Panc1 (cell line): ENCODE measurements at places on chromosomes 1 and 21. TPM values are rescaled to one million over a fixed set of nuclear protein-coding genes. Genes with fewer than 3 reads are reported as not detected.

The CNTN2 gene
- not detected for total RNA-seq

The SPATA17 gene
- total RNA-seq = 0.51 TPM

The ATAD3B gene
- 104 TPM for total RNA-seq

DNA sequence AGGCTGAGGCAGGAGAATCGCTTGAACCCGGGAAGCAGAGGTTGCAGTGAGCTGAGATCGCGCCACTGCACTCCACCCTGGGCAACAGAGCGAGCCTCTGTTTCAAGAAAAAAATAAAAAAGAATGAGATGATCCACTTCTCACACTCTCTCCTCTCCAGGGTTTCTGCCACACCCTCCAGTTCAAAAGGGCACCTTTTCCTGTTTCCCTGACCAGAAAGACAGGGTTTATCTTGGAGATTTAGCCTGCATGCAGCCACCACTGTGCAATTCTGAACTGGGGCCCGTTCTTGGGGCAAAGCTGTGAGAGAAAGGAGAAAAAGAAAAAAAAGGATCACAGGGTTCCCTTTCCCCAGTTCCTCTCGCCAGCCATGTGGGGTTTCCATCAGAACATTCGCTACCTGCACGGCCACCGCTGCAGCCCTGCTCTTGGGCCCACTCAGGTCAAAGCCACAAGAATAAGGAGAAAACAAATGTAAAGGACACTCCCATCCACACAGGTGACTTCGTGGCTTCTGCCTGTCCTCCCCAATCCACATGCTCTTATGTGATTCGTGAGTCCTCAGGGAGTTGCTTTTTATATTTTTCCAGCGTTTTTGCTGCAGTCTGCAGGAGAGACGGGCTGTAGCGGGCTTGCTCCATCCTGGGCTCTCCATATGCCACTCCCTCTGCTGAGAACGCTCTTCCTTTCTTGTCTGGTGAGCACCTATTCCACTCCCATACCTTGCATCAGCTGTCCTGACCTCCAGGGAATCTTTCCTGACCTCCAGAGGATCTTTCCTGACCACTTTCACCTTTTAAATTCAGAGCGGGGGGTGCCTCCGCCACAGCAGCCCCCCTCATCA lies 26.4 kb downstream of the GNG4 start:
- no peak overlapping the region for H3K27ac ChIP-seq
- no peak overlapping the region for H3K4me3 ChIP-seq

DNA sequence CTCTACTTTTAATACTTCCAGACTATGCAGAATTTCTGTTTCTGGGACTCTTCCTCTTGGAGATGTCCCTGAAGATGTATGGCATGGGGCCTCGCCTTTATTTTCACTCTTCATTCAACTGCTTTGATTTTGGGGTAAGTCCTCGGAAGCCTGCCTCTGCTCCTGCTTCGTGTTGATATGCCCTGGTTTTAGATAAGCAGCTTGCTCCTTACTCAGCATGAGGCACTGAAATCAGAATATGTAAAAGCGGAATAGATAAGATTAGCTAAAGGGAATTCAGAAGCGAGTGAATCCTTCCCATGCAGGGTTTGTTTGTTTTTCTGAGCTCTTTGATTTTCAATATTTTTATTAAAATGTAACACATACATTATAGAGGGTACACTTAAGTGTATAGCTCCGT lies 234.7 kb downstream of the CACNA1E start:
- H3K4me1 ChIP-seq = no peaks in the 10 kb centered on the region
- H3K4me3 ChIP-seq = no peak overlapping the region
- DNase-seq = no peak
- H3K27me3 ChIP-seq = no peaks in the 10 kb centered on the region; the same call in 1 of the 2 replicates

- H3K27ac ChIP-seq = no peak overlapping the region
- no peaks in the 10 kb centered on the region; the same call in 1 of the 2 replicates for H3K36me3 ChIP-seq
- no peak overlapping the region for H3K4me3 ChIP-seq
- H3K4me1 ChIP-seq = peaks cover 5% of the 10 kb centered on the region
- H3K27me3 ChIP-seq = no peaks in the 10 kb centered on the region
These were observed 3.0 kb upstream of the MAN1A2 start for GRCh38 chr1:117364240-117364639.

DNA sequence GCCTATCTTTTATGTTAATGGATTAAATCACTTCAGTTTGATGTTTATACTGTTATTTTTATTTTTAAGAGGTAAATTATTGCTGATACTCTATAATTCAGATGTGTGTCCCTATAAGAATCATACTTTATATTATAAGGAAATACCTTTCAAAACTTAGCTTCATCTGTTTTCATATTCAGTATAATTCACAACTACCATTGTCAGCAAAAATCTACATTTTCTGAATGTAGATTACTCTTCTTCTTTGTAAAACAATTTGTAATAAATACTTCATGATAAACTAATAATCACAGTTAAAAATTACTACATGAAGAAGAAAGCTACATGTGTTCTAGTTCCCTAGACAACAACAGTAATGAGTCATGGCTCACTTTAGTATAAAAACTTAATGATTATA lies 115.4 kb upstream of the SERTAD4 start:
- H3K36me3 ChIP-seq = no peaks in the 10 kb centered on the region
- DNase-seq = no peak
- no peak overlapping the region for H3K27ac ChIP-seq
- no peaks in the 10 kb centered on the region for H3K4me1 ChIP-seq
- no peak overlapping the region for H3K4me3 ChIP-seq

GRCh38 chr1:53627031-53627430 lies 111.9 kb downstream of the GLIS1 start:
- no peaks in the 10 kb centered on the region for H3K4me1 ChIP-seq
- no peak overlapping the region for H3K27ac ChIP-seq
- no peaks in the 10 kb centered on the region for H3K36me3 ChIP-seq
- DNase-seq = no peak

DNA sequence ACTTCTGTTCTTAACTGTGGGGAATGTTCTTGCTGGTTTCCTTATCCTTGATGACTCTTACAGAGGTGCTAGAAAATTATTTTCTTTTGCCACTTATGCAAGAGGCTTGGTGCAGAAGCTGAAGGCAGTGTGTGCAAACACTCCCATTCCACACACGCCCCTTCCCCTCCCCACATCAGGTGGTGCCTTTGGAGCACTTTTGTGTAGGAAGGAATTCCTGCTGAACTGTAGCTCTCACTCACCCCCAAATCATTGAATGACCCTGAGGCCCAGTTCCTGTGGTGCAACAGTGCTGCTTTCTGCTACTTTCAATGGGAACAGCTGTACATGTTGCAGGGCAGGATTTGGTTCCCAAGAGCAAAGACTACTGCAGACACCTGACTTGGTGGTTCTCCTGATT lies 101.8 kb downstream of the CD247 start:
- H3K4me3 ChIP-seq = no peak overlapping the region
- DNase-seq = no peak
- peaks cover 2% of the 10 kb centered on the region; the same call in 1 of the 2 replicates for H3K36me3 ChIP-seq
- no peak overlapping the region for H3K27ac ChIP-seq
- no peaks in the 10 kb centered on the region for H3K4me1 ChIP-seq

- no peak for DNase-seq
- peaks cover 16% of the 10 kb centered on the region for H3K4me1 ChIP-seq
- H3K27ac ChIP-seq = peak overlapping the region; percentile 99
- no peaks in the 10 kb centered on the region for H3K27me3 ChIP-seq
- peak overlapping the region; percentile 83 for H3K4me3 ChIP-seq
These were observed 1.2 kb downstream of the SCNM1 start for GRCh38 chr1:151167116-151167515.

DNA sequence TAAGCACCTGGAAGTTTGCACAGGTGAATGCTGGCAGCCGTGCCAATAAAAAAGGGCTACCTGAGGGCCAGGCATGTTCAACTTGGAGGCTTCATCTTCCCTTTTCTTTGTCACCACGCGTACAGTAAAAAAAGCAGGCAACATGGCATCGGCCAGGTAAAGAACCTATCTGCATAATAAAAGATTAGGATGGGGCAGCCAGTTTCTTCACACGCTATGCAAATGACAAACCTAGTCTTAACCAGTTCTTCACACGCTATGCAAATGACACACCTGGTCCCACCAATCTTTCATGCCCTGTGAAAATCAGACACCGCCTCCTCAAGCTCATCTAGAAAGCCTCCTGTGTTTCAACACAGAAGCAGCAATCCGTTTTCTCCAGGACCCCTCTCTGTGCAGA lies 413.4 kb downstream of the HLX start:
- H3K36me3 ChIP-seq = no peaks in the 10 kb centered on the region; the same call in 1 of the 2 replicates
- no peaks in the 10 kb centered on the region for H3K27me3 ChIP-seq
- H3K4me3 ChIP-seq = no peak overlapping the region
- no peaks in the 10 kb centered on the region for H3K4me1 ChIP-seq
- no peak for DNase-seq

DNA sequence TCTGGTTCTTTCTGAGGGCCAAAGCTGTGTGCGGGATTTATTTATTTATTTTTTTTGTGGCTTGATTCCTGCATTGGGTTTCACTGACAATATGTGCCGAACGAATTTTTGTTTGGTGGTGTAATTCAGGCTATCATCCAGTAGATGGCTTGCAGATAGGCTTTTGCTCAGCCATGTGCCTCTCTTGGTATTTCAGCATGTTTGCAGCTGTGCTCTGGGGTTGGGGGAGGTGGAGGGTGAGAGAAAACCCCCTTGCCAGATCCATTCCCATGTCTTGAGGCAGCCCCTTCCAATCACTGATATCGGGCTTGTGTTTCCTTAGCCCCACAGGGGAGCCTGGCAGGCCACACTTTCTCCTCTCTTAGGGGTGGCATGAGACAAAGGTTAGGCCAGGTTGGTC lies 302.4 kb downstream of the PTGER3 start:
- H3K36me3 ChIP-seq = no peaks in the 10 kb centered on the region
- DNase-seq = no peak
- no peak overlapping the region for H3K4me3 ChIP-seq
- H3K27ac ChIP-seq = no peak overlapping the region
- H3K4me1 ChIP-seq = no peaks in the 10 kb centered on the region

GRCh38 chr1:156744786-156745419 lies 4.0 kb upstream of the MRPL24 start:
- peak overlapping the region; percentile 98 for H3K27ac ChIP-seq
- peaks cover 24% of the 10 kb centered on the region for H3K36me3 ChIP-seq
- peaks cover 66% of the 10 kb centered on the region for H3K4me1 ChIP-seq
- H3K4me3 ChIP-seq = no peak overlapping the region
- no peaks in the 10 kb centered on the region for H3K27me3 ChIP-seq
- no peak for DNase-seq

DNA sequence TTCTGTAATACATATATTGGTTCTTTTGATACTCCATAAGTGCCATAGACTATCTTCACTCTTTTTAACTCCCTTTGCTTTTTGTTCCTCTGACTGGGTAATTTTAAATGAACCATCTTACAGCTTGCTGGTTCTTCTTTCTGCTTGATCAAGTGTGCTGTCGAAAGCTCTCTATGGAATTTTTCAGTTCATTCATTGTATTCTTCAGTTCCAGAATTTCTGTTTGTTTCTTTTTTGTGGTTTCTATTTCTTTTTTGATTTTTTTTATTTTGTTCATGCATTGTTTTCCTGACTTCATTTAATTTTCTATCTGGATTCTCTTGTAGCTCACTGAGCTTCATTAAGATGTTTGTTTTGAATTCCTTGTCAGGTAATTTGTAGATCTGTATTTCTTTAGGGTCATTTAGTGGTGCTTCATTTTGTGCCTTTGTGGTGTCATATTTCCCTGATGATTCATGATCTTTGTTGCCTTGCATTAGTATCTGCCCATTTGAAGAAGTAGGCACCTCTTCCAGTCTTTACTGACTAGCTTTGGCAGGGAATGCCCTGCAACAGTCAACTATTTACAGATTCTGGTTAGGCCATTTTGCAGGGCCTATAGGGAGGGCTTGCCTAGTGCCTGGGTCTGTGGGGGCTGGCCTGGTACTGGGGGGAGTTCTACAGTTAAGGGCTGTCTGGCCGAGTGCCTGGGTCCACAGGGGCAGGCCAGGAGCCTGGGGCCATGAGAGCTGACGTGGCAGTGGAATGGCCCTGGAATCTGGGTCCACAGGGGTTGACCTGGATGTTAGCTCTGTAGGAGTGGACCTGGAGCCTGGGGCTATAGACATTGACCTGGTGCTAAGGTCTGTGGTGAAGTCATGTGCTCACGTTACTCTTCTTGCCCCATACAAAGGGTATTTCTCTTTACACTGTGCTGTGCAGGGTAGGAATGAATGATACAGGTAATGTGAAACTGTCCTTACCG lies 89.7 kb downstream of the MAGI3 start:
- no peaks in the 10 kb centered on the region for H3K4me1 ChIP-seq
- DNase-seq = no peak
- H3K4me3 ChIP-seq = no peak overlapping the region
- no peaks in the 10 kb centered on the region for H3K27me3 ChIP-seq
- no peak overlapping the region for H3K27ac ChIP-seq

- DNase-seq = no peak
- no peaks in the 10 kb centered on the region for H3K27me3 ChIP-seq
- no peaks in the 10 kb centered on the region for H3K4me1 ChIP-seq
- no peaks in the 10 kb centered on the region for H3K36me3 ChIP-seq
- H3K4me3 ChIP-seq = no peak overlapping the region
These were observed 719.4 kb upstream of the PTBP2 start for GRCh38 chr1:96002201-96002600.

DNA sequence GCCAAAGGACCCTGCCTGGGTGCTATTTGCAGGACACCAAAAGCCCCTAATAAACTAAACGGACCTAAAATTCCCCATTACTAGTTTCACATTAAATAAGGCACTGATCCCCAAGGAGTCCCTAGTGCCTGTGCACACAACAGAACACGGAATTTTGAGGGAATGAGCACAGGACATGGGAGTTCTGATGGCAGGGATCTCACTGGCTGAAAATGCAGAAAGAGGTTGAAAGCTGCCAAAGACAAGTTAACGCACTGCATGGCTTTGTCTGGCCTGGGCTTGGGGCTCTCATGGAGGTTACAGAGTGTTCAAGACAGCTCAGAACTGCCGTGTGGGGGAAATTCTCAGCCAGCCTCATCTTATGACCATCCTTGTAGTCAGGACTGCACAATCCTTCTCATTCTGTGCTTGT lies 15.6 kb upstream of the ATP1B1 start:
- DNase-seq = no peak
- H3K27me3 ChIP-seq = no peaks in the 10 kb centered on the region
- no peaks in the 10 kb centered on the region for H3K4me1 ChIP-seq
- no peak overlapping the region for H3K4me3 ChIP-seq
- H3K36me3 ChIP-seq = no peaks in the 10 kb centered on the region
- H3K27ac ChIP-seq = no peak overlapping the region

DNA sequence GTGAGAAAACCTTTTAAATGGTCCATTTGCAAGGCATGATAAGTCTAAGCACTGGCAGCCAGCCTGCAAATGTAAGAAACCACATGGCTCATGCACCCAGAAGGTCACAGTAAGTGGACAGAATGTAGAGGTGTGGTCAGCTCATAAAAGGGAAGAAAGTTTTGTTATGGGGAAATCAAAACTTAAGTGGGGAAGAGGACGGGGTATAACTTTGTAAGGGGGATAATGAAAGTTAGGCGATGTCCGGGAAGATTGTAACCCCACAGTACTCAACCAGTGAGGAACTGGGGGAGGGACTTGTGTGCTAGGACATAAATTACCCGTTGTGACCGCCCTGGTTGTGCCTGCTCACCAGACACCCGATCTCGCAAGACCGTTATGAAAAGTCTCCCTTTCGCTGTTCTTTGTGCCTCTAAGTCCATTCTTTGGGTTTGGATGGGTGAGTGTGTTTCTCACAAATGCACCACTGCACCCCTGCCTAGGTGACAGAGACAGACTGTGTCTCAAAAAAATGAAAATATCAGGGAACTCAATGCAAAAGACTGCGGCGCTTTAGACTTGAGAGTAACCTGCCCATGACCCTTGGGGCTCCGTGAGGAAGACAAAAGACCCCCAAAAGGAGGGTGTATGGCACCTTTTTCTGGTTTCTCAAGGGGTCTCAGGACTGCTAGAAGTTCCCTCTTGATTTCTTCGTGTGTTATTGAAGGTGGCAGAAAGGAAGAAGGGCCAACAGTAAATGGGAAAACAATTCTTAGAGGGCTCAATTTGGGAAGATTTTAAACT lies 28.6 kb upstream of the ZNF496 start:
- no peak for DNase-seq
- H3K4me1 ChIP-seq = no peaks in the 10 kb centered on the region
- H3K27ac ChIP-seq = no peak overlapping the region
- H3K4me3 ChIP-seq = no peak overlapping the region

GRCh38 chr1:193322211-193322610 lies 135.8 kb upstream of the B3GALT2 start:
- H3K4me3 ChIP-seq = no peak overlapping the region
- H3K27ac ChIP-seq = no peak overlapping the region
